GM19239 (cell line): ENCODE measurements at places on chromosomes 5 and 9.

DNA sequence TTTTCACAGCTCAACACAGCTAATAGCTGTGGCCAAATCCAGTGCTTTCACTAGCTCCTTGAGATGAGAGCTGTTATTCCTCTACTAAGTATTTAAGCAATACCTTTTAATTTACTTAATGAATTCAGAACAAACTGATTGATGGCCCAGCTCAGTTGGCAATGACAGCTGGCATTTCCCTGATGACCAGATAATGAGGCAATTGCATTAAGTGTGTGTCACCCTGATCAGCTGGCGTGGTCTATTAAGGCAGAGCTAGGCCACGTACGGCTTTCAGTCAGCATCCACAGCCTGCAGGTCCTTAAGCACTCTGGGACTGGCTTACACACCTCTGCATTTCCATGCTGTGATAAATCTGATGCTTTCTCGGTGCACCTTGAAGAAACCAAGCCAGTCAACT, 34.4 kb downstream of the TTLL11 start:
- DNase-seq, result no peak

DNA sequence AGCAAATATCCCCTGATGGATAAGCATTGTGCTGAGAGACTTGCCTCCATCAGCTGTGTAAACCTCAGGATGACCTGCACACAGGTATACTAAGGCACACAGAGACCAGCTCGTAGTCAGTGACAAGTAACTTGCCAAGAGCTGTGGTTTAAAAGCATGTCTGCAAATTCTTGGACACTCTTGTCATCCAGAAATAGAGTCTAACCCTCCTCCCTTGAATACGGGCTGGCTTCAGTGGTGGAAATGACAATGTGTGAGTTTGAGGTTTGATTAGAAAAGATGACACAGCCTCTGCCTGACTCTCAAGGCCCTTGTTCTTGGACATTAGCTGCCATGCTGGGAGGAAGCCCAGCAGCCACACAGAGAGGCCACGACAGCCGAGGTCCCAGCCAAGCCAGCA, 114.4 kb downstream of the GADD45G start:
- DNase-seq, result no peak

- DNase-seq, result peak; percentile 15
These were observed 33.2 kb downstream of the F2RL2 start for GRCh38 chr5:76590027-76590426.

- DNase-seq, result no peak
These were observed 166.4 kb downstream of the PIK3R1 start for GRCh38 chr5:68381909-68382308.

GRCh38 chr5:84673785-84674184, 289.1 kb upstream of the EDIL3 start:
- no peak for DNase-seq

- DNase-seq, result no peak
These were observed 282.5 kb downstream of the KIAA0825 start for GRCh38 chr5:94335936-94336335.
